ENCODE measurements at places on chromosomes 12 and 14.
A peak's percentile ranks its signal among the peaks of the same experiment; 100 is the strongest.

DNA sequence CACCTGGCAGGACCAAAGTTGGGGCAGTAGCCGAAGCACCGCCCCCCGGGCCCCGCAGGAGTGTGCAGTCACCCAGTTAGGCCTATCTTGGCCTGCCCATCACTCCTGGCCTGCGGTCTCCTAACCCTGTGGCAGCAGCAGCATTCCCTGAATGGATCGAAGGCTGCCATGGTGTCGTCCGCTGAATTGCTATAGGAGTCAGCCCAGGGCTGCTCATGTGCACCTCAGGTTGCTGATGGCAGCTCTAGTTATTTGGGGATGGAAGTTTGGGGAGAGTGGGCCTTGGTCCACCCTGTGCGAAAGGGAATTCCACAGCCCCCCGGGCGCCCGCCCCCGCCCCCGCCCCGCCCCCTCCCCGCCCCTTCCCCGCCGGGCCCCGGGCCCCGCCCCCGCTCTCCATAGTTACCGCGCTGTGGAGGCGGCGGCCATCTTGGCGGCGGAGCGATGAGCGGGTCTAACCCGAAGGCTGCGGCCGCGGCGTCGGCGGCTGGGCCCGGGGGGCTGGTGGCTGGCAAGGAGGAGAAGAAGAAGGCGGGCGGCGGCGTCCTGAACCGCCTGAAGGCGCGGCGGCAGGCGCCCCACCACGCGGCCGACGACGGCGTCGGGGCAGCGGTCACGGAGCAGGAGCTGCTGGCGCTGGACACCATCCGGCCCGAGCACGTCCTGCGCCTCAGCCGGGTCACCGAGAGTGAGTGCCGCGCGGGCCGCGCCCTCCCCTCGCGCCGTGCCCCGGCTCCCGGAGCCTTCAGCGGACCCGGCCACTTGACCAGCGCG lies at the start of gene UNC119B:
Gene UNC119B, plus strand, starts transcription at position 428 of the 774 bp plus-strand sequence. Its CDS starts 17 bp downstream, at position 445.
- peak; percentile 74 for DNase-seq

- no peak for DNase-seq
Observed at GRCh38 chr14:103488071-103488470, 34.6 kb downstream of the CKB start.

DNA sequence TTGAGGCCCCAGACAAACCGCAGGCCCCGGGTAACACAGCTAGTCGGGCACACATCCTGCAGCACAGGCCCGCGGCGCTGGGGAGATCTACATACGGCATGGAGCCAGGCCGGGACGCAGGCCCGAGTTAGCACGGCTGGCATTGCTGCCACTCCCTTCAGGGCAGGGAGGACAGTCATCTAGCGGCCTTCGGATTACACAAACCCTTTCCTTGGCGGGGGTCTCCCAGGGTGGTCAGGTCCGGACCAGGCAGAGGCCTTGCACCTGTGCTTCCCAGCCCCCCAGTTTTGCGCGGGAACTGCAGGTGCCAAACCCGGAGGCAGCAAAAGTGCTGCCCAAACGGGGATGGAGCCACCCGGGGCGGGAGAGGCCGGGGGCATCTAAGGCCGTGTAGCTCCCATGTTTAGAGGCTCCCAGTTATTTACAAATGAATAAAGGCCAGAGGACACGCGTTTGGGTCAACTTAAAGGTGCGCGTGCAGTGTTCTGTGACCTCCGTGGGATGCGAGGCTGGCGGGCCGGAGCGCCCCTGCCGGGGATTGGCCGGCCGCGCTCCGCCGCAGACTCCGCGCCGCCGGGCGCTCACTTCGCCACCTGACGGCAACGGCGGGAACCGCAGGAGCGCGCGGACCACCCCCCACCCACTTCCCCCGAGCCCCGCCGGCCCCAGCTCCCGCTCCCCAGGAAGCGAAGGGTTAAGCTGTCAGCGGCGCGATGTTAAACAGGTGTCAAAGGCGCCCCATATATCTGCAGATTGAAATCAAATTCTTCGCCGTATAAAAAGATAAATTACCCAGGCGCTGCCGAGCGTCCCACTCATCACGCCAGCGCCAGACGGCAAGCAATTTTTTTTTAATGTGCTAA lies 18.1 kb downstream of the VSX2 start:
- DNase-seq, result peak; percentile 51

DNA sequence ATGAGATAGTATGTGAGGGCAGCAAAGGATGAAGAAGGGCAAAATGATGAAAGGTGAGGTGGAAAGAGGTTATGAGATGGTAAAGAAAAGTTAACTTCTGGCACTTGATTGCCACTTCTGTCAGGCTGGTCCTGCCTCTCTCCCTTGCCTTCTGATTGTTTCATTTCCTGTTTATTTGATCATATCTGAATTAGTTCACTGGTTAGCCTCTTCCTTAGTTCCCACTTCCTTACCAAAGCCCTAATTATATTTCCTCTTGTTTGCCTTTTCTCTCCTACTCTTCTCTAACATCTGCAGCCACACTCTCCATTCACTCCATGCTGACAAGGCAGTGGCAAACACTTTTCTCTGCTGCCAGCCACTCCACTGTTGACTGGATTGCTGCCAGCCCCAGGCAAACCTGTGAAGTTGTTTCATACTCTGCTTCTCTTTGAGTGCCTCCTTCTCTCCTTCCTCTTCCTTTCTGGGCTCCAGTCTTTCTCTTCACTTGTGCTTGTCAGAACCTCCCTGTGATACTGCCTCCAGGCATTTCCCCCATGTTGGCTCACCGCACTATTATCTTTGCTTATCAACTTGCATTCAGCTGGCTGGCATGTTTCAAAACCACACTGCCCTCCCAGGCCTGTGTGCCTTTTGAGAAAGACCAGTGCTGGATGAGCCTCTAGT lies 8.1 kb downstream of the PNP start:
- DNase-seq, result no peak

- no peak for DNase-seq
Observed at GRCh38 chr12:62625228-62625627, 158.6 kb downstream of the MON2 start.

DNA sequence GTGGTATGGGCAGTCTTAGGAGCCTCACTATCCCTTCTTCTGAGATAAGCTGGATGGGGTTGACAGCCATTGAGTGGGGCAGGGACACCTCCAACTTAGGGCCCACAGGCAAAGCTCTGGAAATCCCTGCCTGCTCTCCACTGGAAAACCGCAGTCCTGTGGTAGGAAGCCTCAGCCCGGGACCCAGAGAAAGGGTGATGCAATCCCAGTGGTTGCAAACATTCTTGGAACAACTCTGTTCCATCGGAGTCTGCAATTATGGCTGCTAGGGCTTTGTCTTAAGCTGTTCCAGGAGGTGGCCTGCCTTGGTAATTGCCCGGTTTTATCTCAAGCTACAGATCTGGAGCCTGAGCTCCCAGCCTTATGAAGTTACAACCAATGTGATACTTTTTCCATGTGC lies 133.4 kb downstream of the DICER1 start:
- DNase-seq, result no peak

GRCh38 chr12:97464385-97465321 lies 2.0 kb downstream of the RMST start:
- DNase-seq, result no peak

GRCh38 chr12:24560831-24561271 lies 388.1 kb downstream of the BCAT1 start:
- no peak for DNase-seq

DNA sequence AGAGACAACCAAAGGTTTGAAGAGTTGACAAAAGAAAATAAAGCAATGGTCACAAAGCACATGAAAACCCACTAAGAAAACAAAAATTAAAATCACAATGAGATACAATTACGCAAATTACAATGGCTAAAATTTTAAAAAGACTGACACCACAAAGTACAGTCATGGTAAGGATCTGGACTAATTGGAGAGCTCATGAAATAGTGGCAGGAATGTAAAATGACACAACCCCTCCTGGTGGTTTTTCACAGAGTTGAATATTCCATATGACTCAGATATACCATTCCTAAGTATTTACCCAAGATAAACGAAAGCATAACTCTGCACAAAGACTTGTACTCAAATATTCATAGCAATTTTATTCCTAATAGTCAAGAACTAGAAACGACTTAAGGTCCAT lies 65.9 kb downstream of the NOVA1 start:
- DNase-seq, result no peak

- no peak for DNase-seq
Observed at GRCh38 chr14:21057803-21058675, at the start of gene RNASE8. Gene RNASE8 (plus strand): TSS chr14:21057822. CDS start chr14:21057893, 71 bp downstream.

DNA sequence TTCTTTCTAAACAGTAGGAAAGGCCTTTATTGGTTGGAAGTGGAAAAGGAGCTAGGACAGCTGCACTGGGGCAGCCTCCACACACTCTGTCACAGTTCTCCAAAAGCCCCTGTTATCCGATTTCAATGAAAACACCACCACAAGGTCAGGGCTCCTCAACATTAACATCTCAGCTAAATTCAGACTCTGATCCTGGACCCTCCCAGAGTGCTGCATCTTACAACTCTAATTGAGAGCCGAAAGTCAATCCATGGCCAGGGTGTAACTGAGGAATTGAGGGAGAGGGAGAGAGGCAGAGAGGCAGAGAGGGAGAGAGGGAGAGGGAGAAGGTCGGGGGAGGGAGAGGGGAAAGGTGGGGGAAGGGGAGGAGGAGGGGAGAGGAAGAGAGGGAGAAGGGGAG lies 32.1 kb downstream of the DICER1 start:
- no peak for DNase-seq

DNA sequence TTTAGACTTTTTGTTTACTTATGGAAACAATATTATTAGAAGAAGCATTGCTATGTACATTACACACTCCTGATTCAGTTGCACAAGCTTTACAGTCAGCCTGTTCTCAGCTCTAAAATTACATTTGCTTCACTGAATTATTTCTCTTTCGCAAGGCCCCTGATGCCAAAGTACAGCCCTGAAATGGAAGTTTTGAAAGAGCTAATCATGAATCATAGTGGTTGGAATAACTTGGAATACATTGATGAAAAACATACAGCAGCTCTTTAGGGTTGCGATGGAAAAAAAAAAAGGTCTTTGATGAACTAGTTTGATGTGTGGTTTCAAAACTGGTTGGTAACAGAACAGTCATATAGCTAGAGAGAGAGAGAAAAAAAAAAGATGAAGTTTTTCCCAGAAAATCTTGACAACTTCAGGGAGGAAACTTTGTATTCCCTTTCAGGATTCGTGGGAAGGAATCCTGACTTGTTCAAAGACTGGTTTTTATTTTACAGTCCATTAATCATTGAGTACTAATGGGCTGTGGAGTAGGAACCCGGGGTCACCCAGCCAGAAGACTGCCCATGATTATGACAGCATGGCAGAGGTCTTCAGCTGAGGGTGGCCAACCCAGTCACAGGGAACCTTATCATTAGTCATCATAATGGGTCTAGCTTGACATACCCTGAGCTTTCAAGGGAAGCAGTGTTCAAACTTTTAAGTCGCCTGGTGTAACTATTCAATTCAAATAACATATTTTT lies 460.1 kb downstream of the NAV3 start:
- DNase-seq, result no peak

GRCh38 chr12:109064143-109064542 lies 11.8 kb downstream of the USP30 start:
- DNase-seq, result no peak

DNA sequence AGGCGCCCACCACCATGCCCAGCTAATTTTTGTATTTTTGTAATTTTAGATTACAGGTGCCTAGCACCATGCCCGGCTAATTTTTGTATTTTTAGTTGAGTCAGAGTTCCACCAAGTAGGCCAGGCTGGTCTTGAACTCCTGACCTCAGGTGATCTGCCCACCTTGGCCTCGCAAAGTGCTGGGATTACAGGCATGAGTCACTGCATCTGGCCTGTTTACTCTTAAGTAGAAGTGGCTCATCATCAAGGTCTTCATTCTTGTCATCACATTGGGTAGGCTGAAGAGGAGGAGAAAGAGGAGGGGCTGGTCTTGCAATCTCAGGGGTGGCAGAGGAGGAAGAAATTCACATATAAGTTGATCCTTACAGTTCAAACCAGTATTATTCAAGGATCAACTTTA lies 152.4 kb upstream of the ATP2B1 start:
- DNase-seq, result no peak

- peak; percentile 9 for DNase-seq
Observed at GRCh38 chr12:21502164-21502496, 541 bp downstream of the GOLT1B start.

GRCh38 chr12:42524716-42525115 lies 64.8 kb downstream of the PRICKLE1 start:
- no peak for DNase-seq

- DNase-seq, result no peak
Observed at GRCh38 chr14:81289516-81289915, 68.8 kb upstream of the GTF2A1 start.

DNA sequence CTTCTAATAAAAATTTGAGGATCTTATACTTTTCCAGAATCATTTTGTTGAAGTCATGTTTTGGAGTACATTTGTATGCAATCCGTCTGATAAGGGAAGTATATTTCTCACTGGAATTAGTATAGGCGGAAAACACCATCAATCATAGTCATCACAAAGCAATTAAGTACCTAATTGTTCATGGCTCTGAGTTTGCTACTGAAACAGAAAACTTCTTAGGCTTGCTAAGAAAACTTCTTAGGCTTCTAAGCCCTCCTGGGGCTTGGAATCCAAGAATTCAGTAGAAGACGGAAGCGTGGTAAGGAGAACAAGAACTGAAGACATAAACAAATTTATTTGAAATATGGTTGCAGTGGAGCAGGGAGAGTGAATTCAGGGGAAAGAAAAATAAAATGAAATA lies 636.3 kb downstream of the DIO2 start:
- no peak for DNase-seq

GRCh38 chr12:27191531-27191930 lies 52.6 kb upstream of the STK38L start:
- no peak for DNase-seq

GRCh38 chr12:101885912-101886561 lies 8.7 kb downstream of the DRAM1 start:
- no peak for DNase-seq

DNA sequence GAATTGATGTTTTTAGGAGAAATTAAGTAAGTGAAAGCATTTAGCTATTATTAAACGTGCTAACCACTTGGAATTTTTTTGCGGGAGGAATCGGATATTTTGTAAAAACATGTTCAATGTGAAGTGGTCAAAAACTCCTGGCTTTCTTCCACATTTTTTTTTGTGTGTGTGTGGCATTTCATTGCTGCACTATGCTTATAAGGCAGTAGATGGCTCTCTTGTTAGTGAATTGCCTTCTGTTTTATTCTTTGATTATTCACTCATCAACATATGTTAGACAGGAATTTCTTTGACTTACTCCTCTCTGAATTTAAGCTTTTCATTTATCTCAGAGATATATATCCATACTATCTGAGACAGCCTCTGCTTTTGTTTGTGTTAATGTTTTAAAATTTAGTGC lies 71.3 kb downstream of the DERA start:
- DNase-seq, result no peak

DNA sequence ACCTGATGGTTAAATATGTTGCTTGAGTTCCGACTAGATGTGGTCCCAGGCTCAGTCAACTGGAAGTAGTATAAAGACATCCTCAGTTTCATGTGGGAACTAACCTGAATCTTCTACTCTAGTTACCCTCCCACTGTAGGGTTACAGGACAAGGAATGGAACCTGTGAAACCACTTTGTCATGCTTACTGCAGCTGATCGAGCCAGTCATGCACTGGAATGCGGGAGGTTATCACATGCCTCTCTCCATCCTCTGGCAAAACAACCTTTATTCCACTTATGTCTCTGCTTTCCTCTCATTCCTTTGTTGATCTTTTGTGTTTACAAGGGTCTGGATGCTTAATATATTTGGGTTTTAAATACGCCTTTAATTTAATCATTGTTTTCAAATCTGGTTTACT lies 111.9 kb upstream of the DDHD1 start:
- no peak for DNase-seq

GRCh38 chr12:110577864-110578693 lies 5.0 kb downstream of the PPTC7 start:
- DNase-seq, result no peak

- no peak for DNase-seq
Observed at GRCh38 chr12:50058743-50059312, 1.4 kb downstream of the ASIC1 start.

- DNase-seq, result no peak
Observed at GRCh38 chr14:99595034-99595433, 9.0 kb downstream of the CCDC85C start.

Measured in activated T-cell treated with anti-CD3 and anti-CD28 coated beads for 1 hour (primary cell).